ENCODE measurements at places on chromosomes 4 and X. TPM values are rescaled to one million over a fixed set of nuclear protein-coding genes. Genes with fewer than 3 reads are reported as not detected.

The HPGDS gene
- total RNA-seq, result not detected

The NHS gene
- total RNA-seq, result 5.6 TPM

The CLGN gene
- total RNA-seq, result 5.3 TPM

The IL21 gene
- total RNA-seq, result not detected

The TMEM165 gene
- 57.9 TPM for total RNA-seq

The AFF2 gene
- not detected for total RNA-seq

The TMPRSS11D gene
- not detected for total RNA-seq

The PPP1R2C gene
- not detected for total RNA-seq

The GAGE12J gene
- total RNA-seq, result not detected

The FNIP2 gene
- total RNA-seq, result 2.6 TPM

The SPANXD gene
- total RNA-seq, result not detected

The F8A1 gene
- 112 TPM for total RNA-seq

The PLAC8 gene
- total RNA-seq, result 0.66 TPM

The SHROOM2 gene
- total RNA-seq, result 0.27 TPM

The NOX1 gene
- not detected for total RNA-seq

The MTNR1A gene
- total RNA-seq, result 0.64 TPM

The NSG1 gene
- total RNA-seq, result 1.2 TPM

The RENBP gene
- total RNA-seq, result 0.13 TPM

The CNKSR2 gene
- total RNA-seq, result 3.1 TPM

The SPANXB1 gene
- 1.9 TPM for total RNA-seq

The FAT4 gene
- total RNA-seq, result 0.85 TPM

The TRAPPC2 gene
- total RNA-seq, result 9.2 TPM

The AR gene
- total RNA-seq, result 3.8 TPM

The NPY2R gene
- 0.09 TPM for total RNA-seq

The TMEM31 gene
- not detected for total RNA-seq

The TEX13D gene
- total RNA-seq, result not detected

The CENPVL3 gene
- total RNA-seq, result 0.13 TPM

The USP17L24 gene
- not detected for total RNA-seq

The CENPI gene
- 12.8 TPM for total RNA-seq

The ADAM29 gene
- total RNA-seq, result not detected

The CXCL13 gene
- total RNA-seq, result not detected

The HSD17B10 gene
- total RNA-seq, result 166 TPM

The EREG gene
- total RNA-seq, result 53.5 TPM

The DCTD gene
- total RNA-seq, result 76.8 TPM

The SPANXN1 gene
- total RNA-seq, result not detected

The TMEM150C gene
- total RNA-seq, result 0.85 TPM

The NLGN3 gene
- 1.0 TPM for total RNA-seq

The GAB3 gene
- total RNA-seq, result 0.55 TPM

The JCHAIN gene
- not detected for total RNA-seq

The NAA11 gene
- not detected for total RNA-seq

The EVC gene
- total RNA-seq, result 13.4 TPM

The DCHS2 gene
- not detected for total RNA-seq

The FAM120C gene
- total RNA-seq, result 4.6 TPM

The GYPA gene
- total RNA-seq, result not detected

The ADGRG2 gene
- total RNA-seq, result 7.0 TPM

The SRPX2 gene
- total RNA-seq, result 3.1 TPM

The CCDC110 gene
- not detected for total RNA-seq

The FAM9B gene
- total RNA-seq, result not detected

The TBC1D14 gene
- total RNA-seq, result 29.0 TPM

The STBD1 gene
- 6.0 TPM for total RNA-seq

The CENPU gene
- total RNA-seq, result 26.0 TPM

The GLRB gene
- total RNA-seq, result 0.64 TPM

The TMEM156 gene
- 24.9 TPM for total RNA-seq

The ETDB gene
- total RNA-seq, result not detected

The SMIM10 gene
- total RNA-seq, result 0.17 TPM

All from A549 treated with RU486 at 1 μM for 4 hours (cell line).